ENCODE measurements at places on chromosomes 3 and 15. TPM values are rescaled to one million over a fixed set of nuclear protein-coding genes. Genes with fewer than 3 reads are reported as not detected.

GRCh38 chr15:31255732-31256377, 70.8 kb upstream of the KLF13 start:
- H3K36me3 ChIP-seq, result no peaks in the 10 kb centered on the region
- no peak overlapping the region for H3K27ac ChIP-seq
- H3K27me3 ChIP-seq, result peaks cover 2% of the 10 kb centered on the region
- no peak overlapping the region for H3K4me3 ChIP-seq
- no peaks in the 10 kb centered on the region for H3K4me1 ChIP-seq

Gene HDAC11
- total RNA-seq, result 4.8 TPM

DNA sequence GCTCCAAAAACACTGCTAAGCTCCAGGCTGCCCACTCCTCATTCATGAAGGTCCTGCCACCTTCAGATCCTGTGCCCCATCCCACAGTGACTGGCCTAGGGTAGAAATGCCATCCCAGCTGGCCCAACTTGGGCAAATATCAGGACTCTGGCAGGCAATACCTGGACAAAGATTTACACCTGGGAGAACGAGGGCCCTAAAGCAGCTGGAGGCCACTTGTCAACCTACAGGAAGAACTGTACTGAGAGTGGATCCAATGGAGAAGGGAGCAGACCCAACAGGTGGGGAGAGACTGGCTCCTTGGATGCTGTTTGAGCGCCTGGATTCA, 57.1 kb upstream of the GATA2 start:
- no peak overlapping the region for H3K4me3 ChIP-seq
- H3K27me3 ChIP-seq, result no peaks in the 10 kb centered on the region

Gene EIF3J
- 61.6 TPM for total RNA-seq

GRCh38 chr3:192861972-192862371, 55.7 kb downstream of the MB21D2 start:
- H3K27ac ChIP-seq, result no peak overlapping the region
- H3K4me1 ChIP-seq, result peaks cover 11% of the 10 kb centered on the region
- no peak for DNase-seq
- no peaks in the 10 kb centered on the region for H3K36me3 ChIP-seq
- H3K4me3 ChIP-seq, result no peak overlapping the region
- no peaks in the 10 kb centered on the region for H3K27me3 ChIP-seq

- H3K4me1 ChIP-seq, result no peaks in the 10 kb centered on the region
- no peak for DNase-seq
- H3K27ac ChIP-seq, result no peak overlapping the region
- no peak overlapping the region for H3K4me3 ChIP-seq
Measured at GRCh38 chr15:28047277-28047676, 51.8 kb downstream of the OCA2 start.

DNA sequence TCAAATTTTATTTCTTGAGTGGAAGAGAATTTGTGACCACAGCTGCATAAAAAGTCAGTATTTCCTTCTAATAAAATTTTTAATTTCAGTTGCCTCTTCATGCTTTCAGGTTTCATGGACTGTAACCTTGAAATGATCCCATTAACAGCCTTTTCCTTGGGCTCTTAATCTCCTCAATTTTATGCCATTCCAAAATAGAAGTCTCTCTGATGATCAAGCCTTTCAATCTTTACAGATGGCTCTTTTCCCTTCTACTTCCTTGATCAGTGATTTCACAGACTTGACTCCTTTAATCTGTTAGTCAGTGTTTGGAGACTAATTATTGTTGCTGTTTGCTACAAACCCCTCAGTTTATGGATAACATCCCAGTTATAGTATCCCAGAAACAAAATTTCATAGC, 11.9 kb downstream of the TSC22D2 start:
- H3K27me3 ChIP-seq, result no peaks in the 10 kb centered on the region
- DNase-seq, result no peak
- peaks cover 93% of the 10 kb centered on the region for H3K36me3 ChIP-seq
- no peak overlapping the region for H3K27ac ChIP-seq
- H3K4me3 ChIP-seq, result no peak overlapping the region
- peaks cover 43% of the 10 kb centered on the region for H3K4me1 ChIP-seq

- no peak for DNase-seq
- no peaks in the 10 kb centered on the region for H3K4me1 ChIP-seq
- no peaks in the 10 kb centered on the region for H3K36me3 ChIP-seq
- H3K4me3 ChIP-seq, result no peak within 1 kb of the TSS
- no peak within 1 kb of the TSS for H3K27ac ChIP-seq
- no peaks in the 10 kb centered on the region for H3K27me3 ChIP-seq
Measured at GRCh38 chr3:107377151-107377550, at the start of gene CCDC54. CCDC54 (plus strand) TSS chr3:107377439; CDS start chr3:107377588, 149 bp downstream.

- no peaks in the 10 kb centered on the region for H3K27me3 ChIP-seq
- no peak overlapping the region for H3K27ac ChIP-seq
- peaks cover 11% of the 10 kb centered on the region for H3K4me1 ChIP-seq
Measured at GRCh38 chr15:50046867-50047266, 72.2 kb downstream of the ATP8B4 start.

Gene LMAN1L
- not detected for total RNA-seq

GRCh38 chr3:119681279-119681678, 4.1 kb upstream of the COX17 start:
- no peak overlapping the region for H3K4me3 ChIP-seq
- H3K36me3 ChIP-seq, result no peaks in the 10 kb centered on the region
- no peak overlapping the region for H3K27ac ChIP-seq
- DNase-seq, result no peak
- H3K4me1 ChIP-seq, result peaks cover 4% of the 10 kb centered on the region

DNA sequence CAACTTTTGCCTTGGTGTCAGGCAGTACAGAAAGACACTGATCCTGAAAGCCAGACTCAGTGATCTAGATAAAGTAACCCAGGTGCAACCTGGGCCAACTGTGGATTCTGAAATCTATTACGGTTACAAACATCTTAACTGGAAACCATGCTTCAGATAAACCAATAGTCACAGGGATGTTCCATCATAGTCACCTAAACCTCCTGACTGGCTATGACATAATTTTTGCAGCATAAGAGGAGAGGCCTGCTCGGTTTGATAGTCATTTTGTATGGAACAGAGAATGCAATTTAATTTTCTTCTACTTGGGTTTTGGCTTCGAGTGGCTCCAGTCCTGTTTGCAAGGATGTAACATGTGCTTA, 3.7 kb downstream of the SLCO3A1 start:
- H3K36me3 ChIP-seq, result no peaks in the 10 kb centered on the region
- peaks cover 18% of the 10 kb centered on the region for H3K4me1 ChIP-seq
- H3K4me3 ChIP-seq, result no peak overlapping the region
- no peak for DNase-seq
- no peak overlapping the region for H3K27ac ChIP-seq

- H3K27me3 ChIP-seq, result no peaks in the 10 kb centered on the region
- no peak overlapping the region for H3K4me3 ChIP-seq
- no peak overlapping the region for H3K27ac ChIP-seq
- peaks cover 8% of the 10 kb centered on the region for H3K4me1 ChIP-seq
- H3K36me3 ChIP-seq, result no peaks in the 10 kb centered on the region
- no peak for DNase-seq
Measured at GRCh38 chr3:22469995-22470394, 719.0 kb upstream of the ZNF385D start.

DNA sequence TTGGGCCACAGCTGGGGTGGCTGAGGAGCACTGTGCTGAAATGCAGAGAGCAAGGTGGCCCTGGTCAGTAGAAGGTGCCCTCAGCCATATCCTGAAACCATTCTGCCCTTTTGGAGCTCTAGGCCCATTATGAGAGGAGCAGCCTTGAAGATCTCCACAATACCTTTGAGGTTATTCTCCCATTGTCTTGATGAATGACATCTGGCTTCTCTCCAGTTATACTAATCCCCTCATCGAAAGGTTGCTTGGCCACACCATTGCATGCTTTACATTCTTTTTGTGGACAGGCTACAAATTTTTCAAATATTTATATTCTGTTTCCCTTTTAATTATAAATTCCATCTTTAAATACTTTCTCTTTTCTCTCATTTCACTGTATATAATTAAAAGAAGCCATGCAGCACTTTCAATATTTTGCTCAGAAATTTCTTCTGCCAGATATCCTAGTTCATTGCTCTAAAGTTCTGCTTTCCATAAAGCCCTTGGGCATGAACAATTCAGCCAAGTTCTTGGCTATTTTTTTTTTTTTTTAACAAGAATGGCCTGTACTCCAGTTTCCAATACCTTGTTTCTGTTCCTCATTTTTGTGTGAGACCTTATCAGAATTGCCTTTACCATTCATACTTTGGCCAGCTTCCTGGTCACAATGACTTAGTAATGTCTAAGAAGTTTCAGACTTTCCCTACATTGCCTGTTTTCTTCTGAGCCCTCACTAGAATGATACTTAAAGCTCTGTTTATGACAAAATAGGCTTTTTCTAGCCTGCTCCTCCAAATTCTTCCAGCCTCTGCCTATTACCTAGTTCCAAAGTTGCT, 138.9 kb upstream of the SGO1 start:
- H3K27ac ChIP-seq, result no peak overlapping the region
- no peaks in the 10 kb centered on the region for H3K27me3 ChIP-seq
- no peaks in the 10 kb centered on the region for H3K4me1 ChIP-seq
- H3K36me3 ChIP-seq, result no peaks in the 10 kb centered on the region
- DNase-seq, result no peak
- H3K4me3 ChIP-seq, result no peak overlapping the region

- DNase-seq, result no peak
- no peaks in the 10 kb centered on the region for H3K4me1 ChIP-seq
- no peaks in the 10 kb centered on the region for H3K27me3 ChIP-seq
- no peaks in the 10 kb centered on the region for H3K36me3 ChIP-seq
Measured at GRCh38 chr3:185846037-185846436, 21.2 kb upstream of the IGF2BP2 start.

GRCh38 chr3:127291114-127291513, 3.3 kb upstream of the PRR20G start:
- no peaks in the 10 kb centered on the region for H3K4me1 ChIP-seq
- no peak overlapping the region for H3K4me3 ChIP-seq
- H3K27me3 ChIP-seq, result peaks cover 3% of the 10 kb centered on the region
- DNase-seq, result no peak

Gene ACKR2
- total RNA-seq, result not detected

DNA sequence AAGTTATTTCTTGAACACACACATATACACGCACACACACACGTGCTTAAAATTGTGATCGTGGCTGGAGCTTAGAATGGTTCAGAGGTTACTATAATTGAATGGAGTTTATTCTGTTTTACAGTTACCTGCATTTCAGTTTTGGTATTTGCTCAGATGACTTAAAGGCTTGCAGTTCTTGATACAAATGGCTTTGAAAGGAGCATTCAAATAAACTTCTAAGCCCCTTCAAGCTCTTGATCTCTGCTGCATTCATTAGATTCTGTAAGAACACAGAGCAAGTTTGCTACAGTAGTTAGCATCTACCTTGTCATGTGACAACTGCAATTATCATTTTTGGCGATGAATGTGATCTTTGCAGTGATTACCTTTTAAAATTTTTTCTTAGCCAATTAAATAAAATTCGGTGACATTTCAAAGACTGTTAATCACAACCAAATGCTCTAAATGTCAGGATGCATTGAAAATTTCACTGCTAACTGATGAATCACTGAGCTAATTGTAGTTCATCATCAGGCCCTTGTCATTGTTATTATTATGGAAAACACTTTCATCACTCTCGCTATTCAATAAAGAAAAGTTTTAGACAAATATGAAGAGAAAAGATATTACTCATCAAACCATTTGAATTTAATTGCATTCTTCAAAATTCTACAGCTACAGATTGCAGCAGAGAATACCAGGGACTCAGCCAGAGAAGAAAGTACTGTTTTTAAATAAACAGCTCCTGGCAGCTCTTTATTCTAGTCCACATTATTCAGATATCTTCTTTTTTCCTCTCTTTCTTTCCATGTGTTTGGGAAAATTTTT, 296.1 kb downstream of the LRTM1 start:
- no peaks in the 10 kb centered on the region for H3K27me3 ChIP-seq
- H3K27ac ChIP-seq, result no peak overlapping the region

- no peaks in the 10 kb centered on the region for H3K4me1 ChIP-seq
- DNase-seq, result no peak
- no peak overlapping the region for H3K4me3 ChIP-seq
- H3K27ac ChIP-seq, result no peak overlapping the region
- H3K36me3 ChIP-seq, result no peaks in the 10 kb centered on the region
Measured at GRCh38 chr3:131733086-131733841, 230.5 kb upstream of the MRPL3 start.

DNA sequence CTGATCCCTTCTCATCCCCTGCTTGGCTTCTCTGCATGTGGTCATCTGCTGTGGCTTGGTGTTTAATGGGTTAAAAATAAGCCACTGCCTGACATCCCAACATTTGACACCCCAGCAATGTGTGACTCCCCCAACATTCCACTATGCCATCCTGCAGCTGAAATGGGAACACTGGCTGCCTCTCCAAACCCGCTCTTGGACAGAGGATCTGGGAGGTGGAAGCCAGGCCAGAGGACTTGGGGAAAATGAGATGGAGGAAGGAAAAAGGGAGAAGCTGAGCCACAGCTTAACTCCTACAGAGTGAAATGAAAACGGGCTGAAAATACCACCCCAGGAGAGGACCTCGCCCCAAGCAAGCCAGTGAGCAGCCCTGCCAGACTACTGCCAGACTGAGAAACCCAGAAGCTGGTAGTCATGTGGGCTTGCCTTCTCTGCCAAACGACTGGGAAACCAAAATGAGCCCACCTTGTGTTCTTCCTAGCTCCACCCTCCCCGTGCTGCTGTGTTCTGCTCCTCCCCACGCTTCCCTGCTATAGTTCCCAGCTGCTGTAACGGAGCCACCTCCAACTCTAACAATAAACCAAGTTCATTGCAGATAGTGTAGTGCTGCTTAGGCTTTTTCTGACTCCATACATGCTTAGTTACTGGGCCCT, 13.7 kb downstream of the MAP1A start:
- H3K27me3 ChIP-seq, result no peaks in the 10 kb centered on the region
- no peak for DNase-seq
- H3K36me3 ChIP-seq, result peaks cover 69% of the 10 kb centered on the region
- H3K4me3 ChIP-seq, result no peak overlapping the region
- no peaks in the 10 kb centered on the region for H3K4me1 ChIP-seq

DNA sequence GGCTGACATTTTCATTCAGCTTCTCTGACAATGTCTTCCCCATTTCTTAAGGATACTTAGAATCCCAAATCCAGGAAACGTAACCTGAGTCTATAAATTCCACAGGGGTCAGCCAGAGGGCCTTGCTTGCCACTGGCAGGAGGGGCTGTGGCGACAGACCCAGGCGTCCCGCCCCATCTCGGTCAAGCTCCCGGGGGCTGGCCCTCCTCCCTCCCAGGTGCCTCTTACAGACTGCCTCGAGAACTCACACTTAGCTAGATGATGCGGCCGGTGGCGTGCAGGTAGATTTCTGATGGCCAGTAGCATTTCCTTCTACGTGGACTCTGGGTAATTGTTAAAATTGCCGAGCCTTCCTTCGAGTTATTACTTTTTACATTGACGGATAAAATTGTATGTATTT, 172.5 kb downstream of the NSMCE3 start:
- no peaks in the 10 kb centered on the region for H3K36me3 ChIP-seq
- H3K4me3 ChIP-seq, result no peak overlapping the region
- no peak overlapping the region for H3K27ac ChIP-seq
- no peak for DNase-seq

GRCh38 chr15:92153620-92154019, 240.1 kb upstream of the ST8SIA2 start:
- no peak overlapping the region for H3K4me3 ChIP-seq
- H3K27ac ChIP-seq, result no peak overlapping the region
- H3K27me3 ChIP-seq, result no peaks in the 10 kb centered on the region
- no peaks in the 10 kb centered on the region for H3K36me3 ChIP-seq

- no peaks in the 10 kb centered on the region for H3K36me3 ChIP-seq
- no peak for DNase-seq
- no peak overlapping the region for H3K4me3 ChIP-seq
Measured at GRCh38 chr3:159977295-159977694, 11.3 kb upstream of the IL12A start.
